ENCODE measurements at places on chromosomes 5 and 9.

- no peak for DNase-seq
These were observed 116.1 kb downstream of the ARL15 start for GRCh38 chr5:54194318-54194717.

GRCh38 chr5:175582697-175583096, 75.2 kb upstream of the HRH2 start:
- DNase-seq, result no peak

GRCh38 chr9:123132696-123133095, 99.2 kb downstream of the GPR21 start:
- no peak for DNase-seq

- DNase-seq, result no peak
These were observed 12.9 kb downstream of the HAND1 start for GRCh38 chr5:154465169-154465568.

GRCh38 chr5:168666356-168666755, 87.2 kb upstream of the PANK3 start:
- DNase-seq, result no peak
